ENCODE measurements at places on chromosomes 1 and 21.

- DNase-seq: no peak
These were observed 3.5 kb downstream of the CHODL start for GRCh38 chr21:18248171-18248570.

DNA sequence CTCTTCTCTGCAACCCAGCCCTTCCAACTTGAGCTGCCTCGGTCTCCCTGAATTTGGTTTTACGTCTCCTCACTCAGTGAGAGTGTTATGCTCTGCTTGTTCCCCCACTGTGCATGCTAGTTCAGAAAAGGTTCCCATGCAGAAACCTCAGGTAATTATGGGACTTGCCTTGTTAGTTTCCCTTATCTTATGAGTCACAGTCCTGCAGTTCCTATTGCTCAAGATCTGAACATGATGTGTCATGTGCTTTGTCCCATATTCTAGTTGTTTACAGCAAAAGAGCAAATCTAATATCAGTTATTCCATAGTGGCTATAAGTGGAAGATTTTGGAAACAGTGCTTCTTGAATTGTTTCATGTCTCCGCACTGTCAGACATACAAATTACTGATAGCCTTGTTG, 74.4 kb downstream of the DUSP10 start:
- DNase-seq: no peak

- DNase-seq: no peak
These were observed 3.3 kb upstream of the FAM110D start for GRCh38 chr1:26155370-26156284.

DNA sequence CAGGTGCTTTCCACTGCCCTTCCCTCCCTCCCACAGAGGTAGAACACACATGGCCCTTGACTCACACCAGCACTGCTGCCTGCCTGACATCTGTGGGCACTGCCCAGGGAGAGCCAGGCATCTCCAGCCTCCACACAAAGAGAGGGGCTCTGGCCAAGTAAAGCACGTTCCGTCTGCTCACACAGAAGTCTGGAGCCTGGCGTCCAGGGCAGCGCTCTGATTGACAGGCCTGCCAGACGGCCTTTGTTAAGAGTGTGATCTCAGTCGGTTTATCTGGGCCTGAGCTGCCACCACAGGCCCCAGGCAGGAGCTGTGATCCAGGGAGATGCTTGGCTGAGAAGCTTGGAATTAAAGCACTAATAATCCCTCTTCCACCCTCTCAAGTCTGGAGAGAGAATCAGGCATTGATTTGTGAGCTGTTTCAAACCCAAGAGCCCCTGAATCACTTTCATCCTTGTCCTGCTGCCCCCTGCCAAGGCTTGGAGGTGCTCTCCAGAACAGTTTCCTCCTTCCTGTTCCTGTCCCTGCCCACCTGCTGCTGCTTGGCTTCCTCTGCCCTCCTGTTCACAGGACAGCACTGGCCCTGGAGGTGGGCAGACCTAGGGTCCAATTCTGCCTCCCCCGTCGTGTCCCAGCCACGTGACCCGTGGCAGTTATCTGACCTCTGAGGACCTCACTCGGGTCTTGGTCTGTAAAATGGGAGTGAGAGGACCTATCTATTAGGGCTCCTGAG, 3.7 kb downstream of the DMRTB1 start:
- DNase-seq: no peak

DNA sequence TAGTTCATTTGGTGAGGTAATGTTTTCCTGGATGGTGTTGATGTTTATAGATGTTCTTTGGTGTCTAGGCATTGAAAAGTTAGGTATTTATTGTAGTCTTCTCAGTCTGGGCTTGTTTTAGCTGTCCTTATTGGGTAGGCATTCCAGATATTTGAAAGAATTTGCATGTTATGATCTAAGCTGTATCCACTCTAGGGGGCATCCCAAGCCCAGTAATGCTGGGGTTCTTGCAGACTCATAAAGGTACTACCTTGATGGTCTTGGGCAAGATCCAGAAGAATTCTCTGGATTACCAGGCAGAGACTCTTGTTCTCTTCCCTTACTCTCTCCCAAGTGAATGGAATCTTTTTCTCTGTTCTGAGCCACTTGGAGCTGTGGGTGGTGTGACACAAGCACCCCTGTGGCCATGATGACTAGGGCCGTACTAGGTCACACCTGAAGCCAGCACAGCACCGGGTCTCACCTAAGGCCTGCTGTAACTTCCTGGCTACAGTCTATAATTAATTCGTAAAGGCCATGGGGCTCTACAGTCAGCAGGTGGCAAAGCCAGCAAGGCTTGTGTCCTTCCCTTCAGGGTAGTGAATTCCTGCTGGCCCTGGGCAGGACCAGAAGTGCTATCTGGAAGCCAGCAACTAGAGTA, 74.8 kb upstream of the PDE4B start:
- no peak for DNase-seq

- no peak for DNase-seq
These were observed 510 bp upstream of the IL10RB start for GRCh38 chr21:33265664-33266049.

GRCh38 chr1:10528066-10529014, 53.6 kb downstream of the PEX14 start:
- no peak for DNase-seq

DNA sequence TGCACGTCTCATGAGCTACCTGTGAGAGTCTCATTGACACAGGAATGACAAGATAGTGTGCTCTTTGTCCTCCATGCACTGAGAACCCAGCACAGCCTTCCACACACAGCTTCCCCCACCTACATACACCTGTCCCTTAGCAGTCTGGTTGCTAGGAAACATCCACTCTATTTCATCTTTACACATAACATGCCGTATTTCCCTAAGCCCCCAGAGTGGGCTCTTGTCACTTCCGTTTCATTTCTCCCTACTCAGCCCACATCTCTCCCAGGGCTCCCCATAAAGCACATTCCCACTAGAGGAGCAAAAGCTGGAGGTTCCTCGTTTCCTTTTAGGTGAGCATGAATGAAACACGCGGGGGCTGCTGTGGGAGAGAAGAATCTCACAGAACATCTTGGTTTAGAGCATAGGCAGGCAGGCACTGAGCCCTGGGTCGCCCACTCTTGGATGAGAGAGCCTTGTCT, 137.1 kb downstream of the ETS2 start:
- no peak for DNase-seq

GRCh38 chr1:241309651-241310050, 47.4 kb downstream of the RGS7 start:
- no peak for DNase-seq

GRCh38 chr1:213286235-213286634, 235.2 kb downstream of the RPS6KC1 start:
- no peak for DNase-seq

DNA sequence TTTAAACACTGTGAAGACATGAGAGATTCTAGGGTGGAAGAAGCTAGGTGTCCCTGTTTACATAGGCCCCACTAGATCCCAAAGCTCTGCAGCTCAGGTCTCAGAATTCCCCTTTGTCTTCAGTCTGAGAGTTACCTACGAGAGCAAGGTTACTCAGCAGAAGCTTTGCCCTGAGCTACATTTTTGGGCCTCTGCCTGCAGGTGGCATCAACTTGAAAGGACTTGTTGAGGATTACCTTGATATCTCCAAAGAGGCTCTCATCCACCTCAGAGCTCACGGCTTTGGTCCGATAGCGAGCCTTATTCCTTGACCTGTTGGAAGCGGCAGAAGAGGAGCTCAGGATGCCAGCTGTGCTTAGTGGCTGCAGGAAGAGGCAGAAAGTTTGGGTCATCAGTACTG, 7.0 kb downstream of the CFAP45 start:
- DNase-seq: no peak

DNA sequence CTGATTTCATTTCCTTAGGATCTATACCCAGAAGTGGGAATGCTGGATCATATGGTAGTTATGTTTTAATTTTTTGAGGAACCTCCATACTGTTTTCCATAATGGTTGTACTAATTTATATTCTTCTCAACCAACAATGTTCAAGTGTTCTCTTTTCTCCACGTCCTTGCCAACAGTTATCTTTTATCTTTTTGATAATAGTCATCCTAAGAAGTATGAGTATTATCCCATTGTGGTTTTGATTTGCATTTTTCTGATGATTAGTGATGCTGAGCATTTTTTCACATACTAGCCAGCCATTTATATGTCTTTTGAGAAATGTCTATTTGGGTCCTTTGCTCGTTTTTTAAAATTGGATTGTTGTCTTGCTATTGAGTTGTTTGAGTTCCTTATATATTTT, 38.5 kb downstream of the ABCD3 start:
- no peak for DNase-seq

GRCh38 chr1:107535091-107535490, 394.3 kb downstream of the NTNG1 start:
- DNase-seq: no peak

DNA sequence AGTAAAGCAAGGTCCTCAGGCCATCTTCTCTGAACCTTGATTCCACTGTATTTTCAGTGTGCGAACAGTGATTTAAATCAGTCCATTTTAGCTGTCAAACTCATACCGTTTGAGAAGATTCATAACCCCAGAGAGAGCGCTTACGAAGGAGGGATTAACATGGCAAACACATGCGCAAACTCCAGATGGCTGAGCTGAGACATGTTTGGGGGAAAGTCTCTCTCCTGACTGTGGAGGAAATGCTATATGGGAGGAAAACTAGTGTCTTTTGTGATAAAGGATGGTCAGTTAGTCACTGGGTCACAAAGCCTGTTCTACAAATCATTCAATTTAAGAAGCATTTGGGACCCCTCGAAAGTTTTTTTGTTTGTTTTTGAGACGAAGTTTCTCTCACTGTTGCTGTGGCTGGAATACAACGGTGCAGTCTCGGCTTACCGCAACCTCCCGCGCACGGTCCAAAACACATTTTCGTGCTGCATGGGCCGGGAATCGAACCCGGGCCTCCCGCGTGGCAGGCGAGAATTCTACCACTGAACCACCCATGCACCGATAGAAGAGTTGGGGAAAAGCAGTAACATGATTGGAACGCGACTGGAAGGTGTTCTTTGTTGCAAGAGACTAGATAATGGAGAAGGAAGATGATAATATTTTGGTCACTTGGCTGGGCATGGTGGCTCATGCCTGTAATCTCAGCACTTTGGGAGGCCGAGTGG, 58.4 kb upstream of the CXADR start:
- DNase-seq: no peak

- no peak for DNase-seq
These were observed 243.3 kb downstream of the HLX start for GRCh38 chr1:221122501-221122900.

GRCh38 chr1:229897501-229897900, 169.5 kb upstream of the GALNT2 start:
- no peak for DNase-seq

DNA sequence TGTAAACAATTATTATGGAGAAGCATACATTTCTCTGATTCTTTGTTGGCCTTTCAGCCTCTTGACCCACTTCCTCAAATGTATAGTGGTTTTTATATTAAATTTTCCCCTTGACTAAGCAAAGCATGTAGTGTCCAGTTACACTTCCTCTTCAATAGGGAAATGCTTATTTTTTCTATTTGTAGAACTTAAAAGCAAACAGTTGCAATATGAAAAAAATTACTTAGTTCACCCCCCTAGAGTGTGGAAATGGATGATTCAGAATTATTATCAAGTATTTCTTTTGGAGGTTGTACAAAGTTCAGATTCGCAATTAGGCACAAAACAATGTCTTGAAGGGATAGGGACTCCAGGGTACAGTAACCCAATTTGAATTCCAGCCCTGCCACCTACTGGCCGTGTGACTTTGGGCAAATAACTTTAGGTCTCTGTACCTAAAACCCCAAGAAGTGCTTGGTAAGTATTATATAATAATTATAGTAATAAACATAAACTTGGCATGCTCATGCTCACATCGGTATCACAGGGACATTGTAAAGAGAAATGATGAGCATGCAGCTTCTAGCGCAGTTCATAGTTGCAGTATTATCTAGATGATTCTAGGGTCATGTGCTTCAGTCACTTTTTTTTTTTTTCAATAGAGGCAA, 28.6 kb upstream of the IFNGR2 start:
- peak; percentile 35 for DNase-seq

DNA sequence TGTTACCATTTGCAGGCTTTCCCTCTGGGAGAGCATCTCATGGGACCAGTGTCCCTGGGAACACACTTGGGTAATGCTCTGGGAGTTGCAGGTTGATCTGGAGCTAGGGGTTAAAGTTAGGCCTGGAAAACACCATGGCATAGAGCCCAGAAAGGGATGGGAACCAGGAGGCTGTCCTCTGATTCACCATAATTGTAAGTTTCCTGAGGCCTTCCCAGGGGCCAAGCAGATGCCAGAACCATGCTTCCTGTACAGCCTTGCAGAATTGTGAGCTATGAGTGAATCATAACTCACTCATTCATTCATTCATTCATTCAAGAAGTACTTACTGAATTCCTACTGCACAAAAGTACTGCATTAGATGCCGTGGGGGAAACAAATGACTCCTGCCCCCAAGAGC, 50.0 kb downstream of the LACTBL1 start:
- no peak for DNase-seq

- no peak for DNase-seq
These were observed 46.4 kb upstream of the TSPAN2 start for GRCh38 chr1:115135681-115136080.

GRCh38 chr1:56586502-56586901, 7.1 kb upstream of the PLPP3 start:
- no peak for DNase-seq

GRCh38 chr1:153607381-153607780, 5.6 kb downstream of the S100A16 start:
- DNase-seq: no peak

- no peak for DNase-seq
These were observed 172.8 kb upstream of the KCTD3 start for GRCh38 chr1:215394084-215394991.

GRCh38 chr21:36320421-36321324, 676 bp downstream of the MORC3 start:
- DNase-seq: no peak

DNA sequence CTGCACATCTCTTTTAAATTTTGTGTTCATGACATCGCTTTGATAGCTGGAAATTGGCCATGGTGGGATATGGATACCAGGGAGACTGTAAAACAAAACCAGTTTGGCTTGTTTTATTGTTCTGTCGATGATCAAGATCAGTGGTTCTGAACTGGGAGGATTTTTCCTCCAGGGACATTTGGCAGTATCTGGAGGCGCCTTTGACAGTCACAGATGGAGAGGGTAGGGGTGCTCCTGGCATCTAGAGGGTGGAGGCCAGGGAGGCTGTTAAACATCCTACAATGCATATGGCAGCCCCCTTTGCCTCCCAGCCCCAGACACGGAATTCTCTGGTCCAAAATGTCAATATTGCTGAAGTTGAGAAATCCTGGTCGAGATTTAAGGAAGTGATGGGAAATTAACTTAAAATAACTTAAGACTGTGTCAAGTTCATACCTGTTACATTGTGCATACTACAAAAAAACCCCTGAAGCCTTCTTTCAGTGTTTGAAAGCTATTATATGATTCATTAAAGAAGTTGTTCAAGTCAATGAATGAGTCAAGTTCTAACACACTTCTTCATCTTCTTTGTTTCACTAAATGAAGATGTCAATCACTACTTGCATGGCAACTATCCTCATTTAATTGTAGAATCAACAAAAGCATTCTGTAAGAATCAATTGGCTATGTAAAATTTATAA, 150.9 kb downstream of the KCNJ6 start:
- DNase-seq: no peak

GRCh38 chr1:19859876-19860275, 22.3 kb upstream of the OTUD3 start:
- no peak for DNase-seq
